ENCODE measurements at places on chromosomes 5 and 9. TPM values are rescaled to one million over a fixed set of nuclear protein-coding genes. Genes with fewer than 3 reads are reported as not detected.
A peak's percentile ranks its signal among the peaks of the same experiment; 100 is the strongest.

GRCh38 chr5:116675626-116675910 lies 100.9 kb upstream of the SEMA6A start:
- no peak overlapping the region for H3K27ac ChIP-seq
- no peak overlapping the region for H3K4me3 ChIP-seq
- H3K36me3 ChIP-seq: no peaks in the 10 kb centered on the region
- no peak for DNase-seq

GRCh38 chr5:111820072-111820471 lies 63.1 kb upstream of the NREP start:
- H3K36me3 ChIP-seq: no peaks in the 10 kb centered on the region
- DNase-seq: no peak
- peaks cover 2% of the 10 kb centered on the region for H3K27me3 ChIP-seq
- no peaks in the 10 kb centered on the region for H3K4me1 ChIP-seq
- no peak overlapping the region for H3K4me3 ChIP-seq
- no peak overlapping the region for H3K27ac ChIP-seq

DNA sequence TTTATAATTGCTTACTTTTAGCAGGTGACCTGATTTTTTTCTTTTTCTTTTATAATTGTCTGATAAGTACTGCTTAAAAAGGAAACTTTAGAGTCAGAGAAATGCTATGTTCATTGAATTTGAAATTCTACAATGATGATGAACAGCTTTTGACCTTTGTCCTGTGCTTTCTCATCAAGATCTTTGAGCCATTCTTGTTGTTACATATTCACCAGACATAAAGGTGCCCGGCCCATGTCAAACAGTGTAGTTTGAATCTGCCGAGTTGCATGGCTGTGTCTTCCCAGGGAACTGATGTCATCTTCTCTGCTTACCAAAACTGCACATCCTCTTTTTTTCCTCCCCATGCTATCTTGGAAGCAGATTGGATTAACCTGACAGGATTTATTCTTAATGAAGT lies 163.6 kb downstream of the LRRC70 start:
- H3K27ac ChIP-seq: no peak overlapping the region
- no peak for DNase-seq
- no peaks in the 10 kb centered on the region for H3K36me3 ChIP-seq

GRCh38 chr5:160833806-160834205 lies 18.2 kb downstream of the ATP10B start:
- H3K4me1 ChIP-seq: no peaks in the 10 kb centered on the region
- DNase-seq: no peak
- H3K4me3 ChIP-seq: no peak overlapping the region
- H3K36me3 ChIP-seq: no peaks in the 10 kb centered on the region
- no peak overlapping the region for H3K27ac ChIP-seq
- H3K27me3 ChIP-seq: no peaks in the 10 kb centered on the region

DNA sequence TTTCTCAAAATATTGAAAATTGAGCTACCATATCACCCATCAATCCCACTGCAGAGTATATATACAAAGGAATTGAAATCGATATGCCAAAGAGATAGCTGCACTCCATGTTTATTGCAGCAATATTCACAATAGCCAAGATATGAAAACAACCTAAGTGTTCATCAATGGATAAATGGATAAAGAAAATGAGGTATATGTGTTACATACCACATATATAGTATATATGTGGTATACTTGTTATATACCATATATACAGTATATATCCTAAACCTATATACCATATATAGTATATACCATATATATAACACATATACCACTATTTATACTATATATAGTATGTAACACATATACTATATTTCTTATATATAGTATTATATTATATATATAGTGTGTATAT lies 313.3 kb downstream of the ZNF608 start:
- DNase-seq: no peak
- peaks cover 2% of the 10 kb centered on the region for H3K27me3 ChIP-seq
- H3K36me3 ChIP-seq: peaks cover 4% of the 10 kb centered on the region
- H3K4me1 ChIP-seq: peaks cover 9% of the 10 kb centered on the region

DNA sequence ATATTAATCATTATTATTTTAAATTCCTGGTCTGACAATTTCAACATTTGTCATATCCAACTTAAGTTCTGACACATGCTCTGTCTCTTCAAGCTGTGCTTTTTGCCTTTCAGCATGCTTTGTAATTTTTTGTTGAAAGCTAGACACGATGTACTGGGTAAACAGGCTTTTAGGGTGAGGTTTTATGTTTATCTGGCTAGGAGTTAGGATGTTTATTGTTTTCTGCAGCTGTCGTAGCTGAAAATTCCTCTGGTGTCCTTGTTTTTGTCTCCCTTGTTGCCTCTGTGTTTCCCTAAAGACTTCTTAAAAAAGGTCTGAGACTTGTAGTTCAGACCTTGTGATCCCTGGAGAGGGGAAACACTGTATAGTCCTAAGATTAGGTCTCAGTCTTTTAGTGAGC lies 20.6 kb downstream of the TUT7 start:
- H3K36me3 ChIP-seq: peaks cover 33% of the 10 kb centered on the region
- no peaks in the 10 kb centered on the region for H3K27me3 ChIP-seq
- H3K27ac ChIP-seq: no peak overlapping the region
- no peak overlapping the region for H3K4me3 ChIP-seq

DNA sequence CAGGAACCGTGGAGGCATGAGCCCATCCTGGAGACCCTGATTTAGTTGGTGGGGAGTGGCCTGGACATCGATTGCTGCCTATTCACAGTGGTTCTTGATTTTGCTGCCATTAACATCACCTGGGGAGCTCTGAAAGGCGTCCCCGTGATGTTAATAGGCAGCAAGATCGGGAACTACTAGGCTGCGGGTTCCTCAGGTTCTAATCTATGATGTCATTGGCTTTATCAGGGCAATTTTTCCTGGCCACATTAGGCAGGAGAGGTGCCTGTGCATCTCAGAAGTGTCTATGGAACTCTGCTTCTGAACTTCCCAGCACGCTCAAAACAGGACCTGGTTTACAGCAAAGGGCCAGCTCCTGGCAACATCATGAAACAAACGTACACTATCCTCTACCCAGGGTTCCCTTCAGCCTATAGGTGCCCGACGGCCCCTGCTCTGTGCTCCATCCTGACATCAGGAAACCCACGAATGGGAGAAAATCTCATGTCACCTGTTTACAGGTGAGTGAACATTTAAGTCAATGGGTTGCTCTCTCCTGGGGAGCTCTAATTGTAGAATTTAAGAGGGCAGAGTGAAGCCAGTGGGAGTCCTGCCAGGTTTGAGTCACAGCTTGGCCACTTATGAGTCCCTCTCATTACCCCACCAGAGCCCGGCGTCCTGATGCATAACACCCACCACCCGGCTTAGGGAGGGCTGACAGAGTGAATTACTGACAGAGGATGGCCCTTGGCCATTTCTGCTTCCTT lies 49.4 kb downstream of the ROPN1L start:
- peaks cover 4% of the 10 kb centered on the region for H3K27me3 ChIP-seq
- DNase-seq: no peak
- H3K36me3 ChIP-seq: peaks cover 15% of the 10 kb centered on the region
- H3K4me1 ChIP-seq: peaks cover 13% of the 10 kb centered on the region

GRCh38 chr9:129173296-129174101 lies 4.6 kb downstream of the IER5L start:
- peak overlapping the region; percentile 49 for H3K4me3 ChIP-seq
- peak overlapping the region; percentile 38 for H3K27ac ChIP-seq
- no peak for DNase-seq
- peaks cover 5% of the 10 kb centered on the region for H3K4me1 ChIP-seq
- H3K36me3 ChIP-seq: no peaks in the 10 kb centered on the region

DNA sequence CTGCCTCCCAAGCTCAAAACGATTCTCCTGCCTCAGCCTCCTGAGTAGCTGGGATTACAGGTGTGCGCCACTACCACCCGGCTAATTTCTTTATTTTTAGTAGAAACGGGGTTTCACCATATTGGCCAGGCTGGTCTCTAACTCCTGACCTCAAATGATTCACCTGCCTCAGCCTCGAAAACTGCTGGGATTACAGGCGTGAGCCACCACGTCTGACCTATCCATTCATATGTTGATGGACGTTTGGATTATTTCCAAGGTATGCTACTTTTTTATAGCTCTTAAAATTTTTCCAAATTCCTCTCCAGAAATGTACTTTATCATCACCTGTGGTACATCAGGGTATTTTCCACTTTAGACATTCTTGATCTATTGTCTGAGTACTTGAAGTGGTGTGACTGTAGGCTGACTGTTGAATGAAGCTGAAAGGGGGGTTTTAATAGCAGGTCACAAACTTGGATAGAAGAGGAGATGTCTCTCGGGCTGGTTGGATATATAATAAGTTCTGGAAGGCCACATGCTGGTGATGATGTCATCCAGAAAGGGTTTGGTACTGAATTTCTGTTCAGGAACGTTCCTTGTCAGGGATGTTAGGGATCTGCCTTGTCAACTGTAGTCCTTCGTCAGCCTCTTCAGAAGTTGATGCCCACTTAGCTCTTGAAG lies 7.4 kb downstream of the CTNNA1 start:
- peaks cover 41% of the 10 kb centered on the region for H3K36me3 ChIP-seq
- peak overlapping the region; percentile 43 for H3K4me3 ChIP-seq
- peaks cover 11% of the 10 kb centered on the region for H3K27me3 ChIP-seq
- H3K4me1 ChIP-seq: peaks cover 44% of the 10 kb centered on the region

GRCh38 chr9:117516676-117517632 lies 102.1 kb upstream of the ASTN2 start:
- H3K4me3 ChIP-seq: no peak overlapping the region
- DNase-seq: no peak
- H3K27me3 ChIP-seq: peaks cover 3% of the 10 kb centered on the region
- no peak overlapping the region for H3K27ac ChIP-seq
- H3K36me3 ChIP-seq: no peaks in the 10 kb centered on the region

DNA sequence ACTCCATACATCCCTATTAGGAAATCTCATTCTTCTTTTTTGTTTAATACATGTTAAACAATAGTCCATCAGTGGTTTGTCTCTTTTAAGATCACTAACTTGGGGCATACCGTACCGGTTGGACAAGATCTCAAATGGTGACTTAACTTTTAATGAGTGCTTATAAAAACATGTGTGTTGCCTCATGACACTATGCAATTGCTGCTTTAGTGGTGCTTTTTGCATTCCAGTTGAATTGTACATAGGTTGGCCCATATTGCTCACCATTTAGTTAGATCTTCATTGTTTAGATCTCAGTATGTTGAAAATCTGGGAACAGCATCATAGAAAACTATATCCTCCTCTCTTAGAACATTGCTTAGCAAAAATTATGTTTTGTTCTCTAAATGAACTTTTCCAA lies 17.8 kb downstream of the C9orf85 start:
- no peaks in the 10 kb centered on the region for H3K4me1 ChIP-seq
- no peak overlapping the region for H3K4me3 ChIP-seq
- no peaks in the 10 kb centered on the region for H3K27me3 ChIP-seq
- no peak for DNase-seq

- no peaks in the 10 kb centered on the region for H3K36me3 ChIP-seq
- no peak for DNase-seq
- no peak overlapping the region for H3K4me3 ChIP-seq
- H3K27me3 ChIP-seq: peaks cover 13% of the 10 kb centered on the region
- H3K4me1 ChIP-seq: no peaks in the 10 kb centered on the region
These were observed 66.0 kb downstream of the RASGEF1C start for GRCh38 chr5:180142824-180143610.

- H3K36me3 ChIP-seq: peaks cover under 1% of the 10 kb centered on the region
- no peaks in the 10 kb centered on the region for H3K27me3 ChIP-seq
- peaks cover 38% of the 10 kb centered on the region for H3K4me1 ChIP-seq
- no peak overlapping the region for H3K4me3 ChIP-seq
- no peak for DNase-seq
- no peak overlapping the region for H3K27ac ChIP-seq
These were observed 43.3 kb downstream of the ACTL7B start for GRCh38 chr9:108812396-108813025.

DNA sequence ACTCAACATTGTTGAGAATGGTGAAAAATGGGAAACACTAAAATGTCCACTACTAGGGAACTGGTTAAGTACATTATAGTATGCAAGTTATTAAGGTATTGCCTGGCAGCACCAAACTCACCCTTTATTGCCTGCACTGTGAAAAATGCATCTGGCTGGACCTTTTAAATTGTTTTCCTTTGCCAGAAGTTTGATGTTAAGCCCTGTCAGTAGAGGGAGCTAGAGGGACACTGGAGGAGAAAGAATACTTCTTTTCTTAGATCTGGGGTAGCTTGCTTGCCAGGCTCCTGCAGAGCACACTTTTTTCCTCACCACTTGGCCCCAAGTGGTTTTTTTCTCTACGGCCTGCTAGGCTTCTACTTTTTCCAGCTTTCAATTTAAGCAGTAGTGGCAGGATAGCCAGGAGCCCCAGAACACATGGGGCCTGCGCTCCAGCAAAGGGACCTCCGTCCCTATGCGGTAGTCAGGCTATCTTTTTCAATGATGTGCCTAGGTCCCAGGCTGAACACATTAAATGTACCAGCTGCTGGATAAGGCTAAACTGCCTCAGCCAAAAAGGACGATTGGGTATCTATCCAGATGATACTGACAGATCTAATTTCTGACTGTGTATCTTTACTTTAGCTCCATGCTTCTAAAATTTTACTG lies 8.0 kb upstream of the HABP4 start:
- H3K4me1 ChIP-seq: no peaks in the 10 kb centered on the region
- H3K27ac ChIP-seq: no peak overlapping the region
- H3K36me3 ChIP-seq: no peaks in the 10 kb centered on the region

GRCh38 chr9:128885376-128885775 lies 3.4 kb downstream of the LRRC8A start:
- H3K27ac ChIP-seq: no peak overlapping the region
- peaks cover 12% of the 10 kb centered on the region for H3K36me3 ChIP-seq
- peak overlapping the region; percentile 67 for H3K4me3 ChIP-seq
- DNase-seq: no peak
- peaks cover 10% of the 10 kb centered on the region for H3K27me3 ChIP-seq

DNA sequence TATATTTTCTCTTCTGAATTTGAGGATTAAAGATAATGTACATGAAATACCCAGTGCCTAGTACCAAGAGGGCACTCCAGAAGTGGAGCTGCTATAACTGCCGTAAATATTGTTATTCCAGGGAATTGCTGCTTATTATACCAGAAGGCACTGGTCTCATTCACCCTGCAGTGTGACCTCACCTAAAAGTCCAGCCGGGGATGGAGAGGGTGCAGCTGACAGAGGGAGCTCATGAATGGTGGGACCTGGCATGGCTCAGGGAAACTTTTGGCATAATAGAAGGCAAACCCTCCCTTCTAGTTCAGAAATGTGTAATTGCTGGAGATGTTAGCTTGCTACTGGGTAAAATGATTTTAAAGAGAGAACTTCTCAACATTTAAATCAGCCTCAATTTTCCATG lies 108.5 kb downstream of the MVB12B start:
- no peaks in the 10 kb centered on the region for H3K27me3 ChIP-seq
- no peak overlapping the region for H3K4me3 ChIP-seq
- no peak for DNase-seq
- H3K4me1 ChIP-seq: no peaks in the 10 kb centered on the region
- H3K36me3 ChIP-seq: peaks cover 3% of the 10 kb centered on the region
- H3K27ac ChIP-seq: no peak overlapping the region

Gene HAVCR2
- total RNA-seq: 0.15 TPM

Gene NRARP
- total RNA-seq: 170 TPM

Gene TYRP1
- total RNA-seq: 0.23 TPM

Gene PCDHB4
- 2.3 TPM for total RNA-seq

Gene LAMC3
- 30.1 TPM for total RNA-seq

Gene FCN2
- not detected for total RNA-seq

Gene CDH9
- total RNA-seq: not detected

Gene FOXD4L4
- total RNA-seq: 0.13 TPM

Data from endothelial cell (in vitro differentiated cells).